Upper lobe of left lung (tissue), 6 donors: ENCODE measurements at places on chromosomes 1 and 21. TPM values are rescaled to one million over a fixed set of nuclear protein-coding genes. Genes with fewer than 3 reads are reported as not detected.

TTC39A gene
- 33.0 TPM for total RNA-seq

- no peaks in the 10 kb centered on the region for H3K27me3 ChIP-seq
- DNase-seq = no peak
- no peaks in the 10 kb centered on the region for H3K4me1 ChIP-seq
- no peak overlapping the region for H3K4me3 ChIP-seq
These were observed 289.4 kb upstream of the ESRRG start for GRCh38 chr1:217012659-217013058.

GRCh38 chr21:40120940-40121575 lies 253.8 kb downstream of the PCP4 start:
- H3K4me3 ChIP-seq = no peak overlapping the region
- no peak for DNase-seq
- no peak overlapping the region for H3K27ac ChIP-seq

- no peaks in the 10 kb centered on the region for H3K27me3 ChIP-seq
- no peak overlapping the region for H3K27ac ChIP-seq
- no peak overlapping the region for H3K4me3 ChIP-seq
- DNase-seq = no peak
- no peaks in the 10 kb centered on the region for H3K36me3 ChIP-seq
These were observed 24.5 kb downstream of the RAB7B start for GRCh38 chr1:205978676-205979075.

CFAP57 gene
- 0.37 TPM for total RNA-seq

GRCh38 chr1:81509594-81509993 lies 291.1 kb upstream of the ADGRL2 start:
- peaks cover 7% of the 10 kb centered on the region for H3K4me1 ChIP-seq
- H3K4me3 ChIP-seq = no peak overlapping the region
- peak; percentile 24 for DNase-seq

DNA sequence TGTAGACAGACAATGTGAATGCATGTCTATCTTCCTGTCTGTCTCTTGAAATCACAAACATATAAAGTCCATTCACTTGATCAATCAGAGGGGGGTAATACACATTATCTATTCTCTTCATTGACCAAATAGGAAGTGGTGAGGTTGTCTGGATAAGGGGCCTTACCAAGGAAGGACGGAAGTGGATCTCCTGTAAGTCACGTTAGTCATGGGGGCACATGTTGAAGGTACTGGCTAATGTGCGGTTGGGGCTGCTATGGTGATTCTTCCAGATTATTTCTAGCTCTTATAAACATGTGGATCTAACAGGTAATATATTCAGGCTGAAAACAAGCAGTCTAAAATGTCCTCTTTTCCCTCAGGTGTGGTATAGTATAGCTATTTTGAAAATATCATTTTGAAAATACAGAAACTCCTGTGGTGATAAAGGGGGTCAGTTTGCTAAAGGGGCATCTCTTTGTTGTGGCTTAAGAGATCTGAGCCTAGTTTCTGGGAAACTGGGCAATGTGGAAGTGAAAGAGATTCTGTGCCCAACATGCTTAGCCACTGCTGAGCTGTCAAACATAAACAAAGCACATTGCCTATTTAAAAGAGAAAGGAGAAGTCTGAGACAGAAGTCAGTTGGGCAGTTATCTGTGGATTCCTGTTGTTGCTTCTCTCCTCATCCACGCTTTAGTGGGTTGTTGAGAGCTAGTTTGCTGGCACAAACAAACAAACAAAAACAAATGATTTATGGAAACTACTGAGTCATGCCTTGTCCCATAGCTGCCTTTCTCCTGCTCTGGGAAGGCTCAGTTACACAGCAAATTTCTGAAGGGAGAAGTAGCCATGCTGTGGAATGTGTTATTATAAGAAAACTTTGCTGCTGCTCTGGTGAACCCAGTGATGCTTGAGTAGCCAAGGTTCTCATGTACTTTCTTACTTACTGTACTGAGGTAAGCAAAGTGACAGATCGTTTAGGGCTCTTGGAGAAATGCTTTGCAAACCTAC lies 166.9 kb downstream of the HLX start:
- no peak for DNase-seq
- peaks cover 20% of the 10 kb centered on the region for H3K4me1 ChIP-seq
- H3K36me3 ChIP-seq = no peaks in the 10 kb centered on the region

DNA sequence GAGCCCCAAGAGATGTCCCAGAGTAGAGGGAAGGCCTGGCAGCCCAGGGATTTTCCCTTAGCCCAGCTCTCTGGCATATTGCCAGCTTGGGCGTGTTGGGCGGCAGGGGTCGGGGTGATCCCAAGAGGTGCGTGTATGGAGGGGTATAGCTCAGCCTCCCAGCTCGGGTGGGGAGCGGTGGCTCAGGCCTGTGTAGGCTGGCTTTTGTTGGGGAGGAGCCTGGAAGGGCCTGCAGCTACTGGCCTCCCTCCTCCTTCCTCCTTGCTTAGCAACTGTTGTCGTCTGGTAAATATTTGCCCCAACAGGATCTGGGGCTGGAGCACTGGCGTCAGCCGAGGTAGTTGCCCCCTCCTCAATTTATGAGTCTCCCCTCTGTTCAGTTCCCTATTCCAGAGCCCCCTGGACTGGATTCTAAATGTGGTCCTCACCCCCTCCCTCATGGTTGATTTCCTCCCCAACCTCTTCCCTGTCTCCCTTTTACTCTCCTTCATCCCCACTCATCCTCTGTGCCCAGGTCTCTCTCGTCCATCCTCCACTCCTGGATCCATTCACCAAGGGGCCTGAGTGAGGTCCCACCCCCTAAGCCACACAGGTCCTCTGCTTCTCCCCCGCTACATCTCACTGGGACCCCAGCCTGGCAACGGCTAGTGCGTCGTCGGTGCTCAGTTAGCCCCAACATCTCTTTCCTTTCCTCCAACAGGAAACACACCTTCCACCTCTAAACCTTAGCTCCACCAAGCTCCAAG lies 10.3 kb upstream of the LMNA start:
- no peaks in the 10 kb centered on the region for H3K27me3 ChIP-seq
- no peak overlapping the region for H3K4me3 ChIP-seq
- peak overlapping the region; percentile 92 for H3K27ac ChIP-seq

GRCh38 chr1:118122234-118123004 lies 62.6 kb downstream of the SPAG17 start:
- no peaks in the 10 kb centered on the region for H3K36me3 ChIP-seq
- H3K4me3 ChIP-seq = no peak overlapping the region
- H3K27ac ChIP-seq = no peak overlapping the region
- H3K27me3 ChIP-seq = no peaks in the 10 kb centered on the region

GRCh38 chr1:231643935-231644237 lies 17.3 kb downstream of the DISC1 start:
- H3K27me3 ChIP-seq = no peaks in the 10 kb centered on the region
- H3K4me1 ChIP-seq = no peaks in the 10 kb centered on the region
- no peak for DNase-seq

SLC35F3 gene
- 0.39 TPM for total RNA-seq

- DNase-seq = no peak
- no peaks in the 10 kb centered on the region for H3K36me3 ChIP-seq
- H3K27ac ChIP-seq = no peak overlapping the region
- H3K4me1 ChIP-seq = no peaks in the 10 kb centered on the region
- no peaks in the 10 kb centered on the region for H3K27me3 ChIP-seq
These were observed 24.4 kb downstream of the C1orf141 start for GRCh38 chr1:67110352-67110751.

DNA sequence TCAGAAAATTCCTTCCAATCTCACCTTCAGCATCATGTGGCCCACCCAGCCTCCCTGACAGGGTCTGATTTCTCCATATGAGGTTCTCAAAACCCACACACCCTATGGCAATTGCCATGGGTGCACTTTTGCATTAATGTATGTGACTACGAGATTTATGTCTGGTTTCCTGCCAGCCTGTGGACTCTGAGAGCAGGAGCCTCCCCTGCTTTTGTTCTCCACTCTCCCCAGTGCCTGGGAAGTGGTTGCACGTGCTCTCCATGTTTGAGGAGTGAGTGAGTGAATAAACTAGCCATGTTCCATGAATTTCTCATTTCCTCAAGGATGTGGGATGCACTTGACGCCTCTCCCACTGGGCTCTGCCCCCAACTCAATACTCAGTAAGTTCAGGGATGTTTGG lies 91.2 kb downstream of the ACTL8 start:
- no peak overlapping the region for H3K27ac ChIP-seq
- H3K36me3 ChIP-seq = no peaks in the 10 kb centered on the region
- DNase-seq = no peak
- H3K4me1 ChIP-seq = no peaks in the 10 kb centered on the region
- H3K4me3 ChIP-seq = no peak overlapping the region
- H3K27me3 ChIP-seq = no peaks in the 10 kb centered on the region

DNA sequence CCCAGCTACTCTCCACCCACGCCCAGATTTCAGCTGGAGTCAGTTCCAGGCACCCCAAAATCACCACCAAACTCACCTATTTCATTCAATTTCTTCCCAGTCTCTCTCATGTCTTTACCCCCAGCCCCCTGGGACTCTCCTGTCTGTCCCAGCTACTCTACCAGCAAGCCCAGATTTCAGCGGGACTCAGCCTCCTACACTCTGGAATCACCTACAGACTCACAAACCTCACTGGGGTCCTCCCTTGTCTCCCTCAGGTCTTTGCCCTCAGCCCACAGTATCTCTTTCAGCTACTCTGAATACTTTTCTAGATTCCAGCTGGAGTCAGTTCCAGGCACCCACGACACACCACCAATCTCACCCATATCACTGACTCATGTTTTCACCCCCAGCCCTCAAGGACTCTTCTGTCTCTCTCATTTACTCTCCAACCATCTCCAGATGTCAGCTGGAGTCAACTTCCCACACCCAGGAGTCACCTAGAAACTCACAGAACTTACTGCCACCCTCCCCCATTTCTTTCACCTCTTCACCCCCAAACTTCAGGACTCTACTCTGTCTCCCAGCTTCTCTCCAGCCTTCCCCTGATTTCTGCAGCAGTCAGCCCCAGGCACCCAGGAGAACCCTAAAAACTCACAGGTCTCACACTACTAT lies 1529.3 kb upstream of the TPTE start:
- H3K27me3 ChIP-seq = no peaks in the 10 kb centered on the region
- no peak for DNase-seq
- H3K4me1 ChIP-seq = no peaks in the 10 kb centered on the region
- H3K4me3 ChIP-seq = no peak overlapping the region
- no peak overlapping the region for H3K27ac ChIP-seq
- H3K36me3 ChIP-seq = no peaks in the 10 kb centered on the region

RNU1-4 gene
- total RNA-seq = under 0.01 TPM

DNA sequence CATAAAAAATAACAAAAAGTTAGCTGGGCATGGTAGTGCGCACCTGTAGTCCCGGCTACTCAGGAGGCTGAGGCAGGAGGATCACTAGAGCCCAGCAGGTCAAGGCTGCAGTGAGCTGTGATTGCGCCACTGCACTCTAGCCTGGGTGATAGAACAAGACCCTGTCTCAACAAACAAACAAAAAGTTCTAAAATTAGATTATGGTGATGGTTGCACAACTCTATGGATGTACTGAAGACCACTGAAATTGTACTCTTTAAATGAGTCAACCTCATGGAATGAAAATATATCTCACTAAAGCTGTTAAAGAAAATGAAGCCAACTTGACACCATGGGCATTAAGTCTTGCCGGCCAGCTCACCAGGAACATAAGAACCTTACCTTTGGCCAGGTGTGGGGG lies 9.1 kb downstream of the MRAP start:
- DNase-seq = no peak
- no peaks in the 10 kb centered on the region for H3K27me3 ChIP-seq
- H3K36me3 ChIP-seq = no peaks in the 10 kb centered on the region
- no peaks in the 10 kb centered on the region for H3K4me1 ChIP-seq
- H3K27ac ChIP-seq = no peak overlapping the region

E2F2 gene
- total RNA-seq = 1.1 TPM

DNA sequence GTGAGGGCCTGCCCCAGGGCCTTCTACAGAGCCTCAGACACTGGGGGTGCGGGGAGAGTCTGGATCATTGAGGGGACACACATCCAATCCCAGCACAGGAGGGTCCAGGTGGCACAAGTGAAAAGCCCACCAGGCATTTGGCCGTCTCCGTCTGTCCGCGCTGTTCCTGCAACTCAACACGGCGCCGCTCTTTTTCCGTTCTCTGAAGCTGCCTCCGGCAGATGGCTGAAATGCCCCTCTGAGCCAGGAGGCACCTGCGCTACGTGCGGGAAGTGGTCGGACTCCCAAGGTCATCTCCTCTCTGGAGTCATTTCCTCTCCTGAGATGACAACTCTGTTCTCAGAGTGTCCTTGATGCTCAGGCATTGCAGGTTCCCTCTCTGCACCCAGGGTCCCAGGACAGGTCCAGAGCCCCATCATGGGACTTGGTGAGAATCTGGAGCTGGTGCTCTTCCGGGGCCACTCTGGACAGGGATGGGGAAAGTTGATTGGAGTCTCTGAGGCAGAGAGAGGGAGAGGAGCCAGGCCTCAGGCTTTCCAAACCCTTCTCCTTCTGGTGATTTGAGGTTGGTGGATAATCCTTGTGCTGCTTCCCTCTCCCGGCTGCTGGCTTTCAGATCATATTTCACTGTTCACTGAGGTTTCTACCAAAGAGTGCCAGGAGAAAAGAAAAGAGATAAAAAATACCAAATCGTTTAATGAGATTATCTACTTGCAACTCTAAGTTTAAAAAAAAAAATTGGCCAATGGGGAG lies 14.0 kb upstream of the MIXL1 start:
- H3K27me3 ChIP-seq = no peaks in the 10 kb centered on the region
- DNase-seq = peak; percentile 46
- no peak overlapping the region for H3K4me3 ChIP-seq

DNA sequence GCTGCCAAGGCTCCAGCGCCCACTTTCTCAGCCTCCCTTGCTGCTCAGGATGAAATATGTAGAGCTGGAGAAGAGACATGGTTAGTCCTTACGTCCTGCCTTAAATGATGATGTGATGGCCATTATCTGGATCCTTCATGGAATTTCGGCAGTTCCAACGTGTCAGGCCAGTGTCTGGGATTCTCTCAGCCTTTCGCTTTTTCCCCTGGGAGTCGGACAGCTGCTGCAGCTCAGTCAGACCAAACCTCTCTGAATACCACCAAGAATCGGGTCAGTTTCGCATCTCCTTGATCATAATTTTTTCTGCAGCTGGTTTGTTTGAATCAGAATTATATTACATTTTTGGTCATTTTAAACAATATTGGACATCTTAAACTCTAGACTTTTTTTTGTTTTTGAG lies 22.3 kb upstream of the KLHDC8A start:
- H3K36me3 ChIP-seq = no peaks in the 10 kb centered on the region
- H3K27ac ChIP-seq = no peak overlapping the region
- no peaks in the 10 kb centered on the region for H3K27me3 ChIP-seq
- H3K4me3 ChIP-seq = no peak overlapping the region
- no peak for DNase-seq

TMEM51 gene
- 6.3 TPM for total RNA-seq

C4BPA gene
- 57.6 TPM for total RNA-seq
